ENCODE measurements at places on chromosomes 13 and 19.

GRCh38 chr19:43464134-43464775 lies 1.2 kb downstream of the LYPD3 start:
- DNase-seq: no peak

- DNase-seq: no peak
These were observed 8.3 kb upstream of the NANOS3 start for GRCh38 chr19:13868663-13869062.

GRCh38 chr13:94481941-94482340 lies 2.5 kb upstream of the DCT start:
- DNase-seq: peak; percentile 4

- no peak for DNase-seq
These were observed 259.9 kb downstream of the TBC1D4 start for GRCh38 chr13:75222031-75222430.

- no peak for DNase-seq
These were observed 8.1 kb upstream of the SDHAF1 start for GRCh38 chr19:35986664-35987570.

DNA sequence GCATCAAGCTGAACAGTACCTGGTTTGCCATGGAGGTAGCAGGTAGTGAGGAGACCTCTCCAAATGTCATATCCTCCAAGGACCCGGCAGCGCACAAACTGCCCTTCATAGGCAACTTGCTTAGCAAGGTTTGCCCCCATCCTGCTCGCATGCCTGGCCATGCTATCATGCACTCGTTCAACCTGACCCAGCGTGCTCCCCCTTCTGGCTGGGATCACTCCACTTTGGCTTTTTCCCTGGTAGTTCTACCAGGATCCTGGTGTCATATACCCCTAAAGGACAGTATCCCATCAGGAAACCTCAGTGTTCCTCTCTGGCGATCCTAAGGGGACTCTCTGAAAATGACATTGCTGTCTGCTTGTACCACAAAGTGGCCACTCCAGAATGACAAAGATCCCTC lies 38.6 kb upstream of the ZNF30 start:
- DNase-seq: no peak

DNA sequence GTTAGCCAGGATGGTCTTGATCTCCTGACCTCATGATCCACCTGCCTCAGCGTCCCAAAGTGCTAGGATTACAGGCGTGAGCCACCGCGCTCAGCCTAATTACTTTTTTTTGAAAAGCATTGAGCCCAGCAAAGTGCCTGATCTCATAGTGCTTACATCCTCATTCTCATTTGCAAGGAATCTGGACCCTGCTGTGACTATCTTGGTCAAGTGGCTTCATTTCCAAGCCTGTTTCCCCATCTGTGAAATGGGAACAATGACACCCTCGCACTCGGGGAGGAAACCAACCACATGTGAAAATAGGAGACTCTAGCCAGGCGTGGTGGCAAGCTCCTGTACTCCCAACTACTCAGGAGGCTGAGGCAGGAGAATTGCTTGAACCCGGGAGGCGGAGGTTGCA lies 1.6 kb upstream of the PLEKHA4 start:
- no peak for DNase-seq

GRCh38 chr19:8461891-8462290 lies 17.1 kb downstream of the HNRNPM start:
- DNase-seq: no peak

- no peak for DNase-seq
These were observed 153.8 kb upstream of the LSM14A start for GRCh38 chr19:34018546-34018945.

DNA sequence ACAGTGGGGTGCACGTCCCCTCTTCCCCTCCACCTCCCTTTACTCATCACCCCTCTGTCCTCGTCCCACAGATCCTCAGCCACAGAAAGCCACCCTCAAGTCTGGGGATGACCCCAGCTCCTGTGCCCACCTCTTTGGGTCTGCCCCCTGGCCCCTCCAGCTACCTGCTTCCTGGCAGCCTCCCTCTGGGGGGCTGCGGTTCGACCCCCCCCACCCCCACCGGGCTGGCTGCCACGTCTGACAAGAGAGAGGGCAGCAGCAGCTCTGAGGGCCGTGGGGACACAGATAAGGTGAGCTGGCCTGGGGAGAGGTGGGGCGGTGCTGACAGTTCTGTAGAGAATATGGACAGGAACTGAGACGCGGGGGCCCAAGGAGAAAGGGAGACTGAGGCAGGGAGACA lies 11.1 kb downstream of the IRF3 start:
- DNase-seq: no peak

DNA sequence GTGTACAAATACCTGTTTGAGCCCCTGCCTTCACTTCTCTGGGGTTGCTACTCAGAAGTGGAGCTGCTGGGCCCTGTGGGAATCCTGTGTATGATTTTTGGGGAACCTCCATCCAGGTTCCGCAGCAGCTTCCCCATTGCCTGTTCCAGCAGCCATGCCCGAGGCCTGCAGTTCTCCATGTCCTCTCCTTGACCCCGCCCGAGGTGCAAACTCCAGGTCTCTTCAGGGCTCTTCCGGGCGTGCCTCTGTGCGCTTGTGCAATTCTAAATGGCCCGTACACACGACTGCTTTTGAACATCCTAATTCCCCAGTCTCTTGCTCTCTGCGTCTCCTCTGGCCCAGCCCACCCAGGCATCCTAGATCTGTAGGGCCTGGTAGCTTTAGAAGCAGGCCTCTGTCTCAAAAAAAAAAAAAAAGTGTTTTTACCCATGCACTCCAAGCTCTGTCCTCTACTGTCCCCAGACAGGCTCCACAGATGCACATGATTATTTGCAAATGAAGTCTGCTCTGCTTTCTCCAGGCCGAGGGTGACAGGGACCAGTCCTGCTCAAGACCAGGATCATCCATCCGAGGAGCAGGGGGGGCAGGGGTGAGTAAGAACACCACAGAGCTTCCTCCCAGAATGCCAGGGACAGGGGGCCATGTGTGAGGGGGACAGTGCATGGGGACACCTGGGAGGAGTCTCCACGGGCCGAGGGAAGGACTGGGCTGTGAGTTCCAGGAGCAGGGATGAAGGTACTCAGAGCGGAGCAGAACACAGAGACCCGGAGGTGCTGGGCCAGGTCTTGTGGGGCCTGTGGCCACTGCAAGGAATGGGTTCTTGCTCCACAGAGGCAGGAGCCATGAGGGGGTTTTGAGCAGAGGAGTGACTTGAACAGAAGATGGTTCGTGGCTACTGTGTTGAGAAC lies 51.7 kb downstream of the SLC7A9 start:
- no peak for DNase-seq

DNA sequence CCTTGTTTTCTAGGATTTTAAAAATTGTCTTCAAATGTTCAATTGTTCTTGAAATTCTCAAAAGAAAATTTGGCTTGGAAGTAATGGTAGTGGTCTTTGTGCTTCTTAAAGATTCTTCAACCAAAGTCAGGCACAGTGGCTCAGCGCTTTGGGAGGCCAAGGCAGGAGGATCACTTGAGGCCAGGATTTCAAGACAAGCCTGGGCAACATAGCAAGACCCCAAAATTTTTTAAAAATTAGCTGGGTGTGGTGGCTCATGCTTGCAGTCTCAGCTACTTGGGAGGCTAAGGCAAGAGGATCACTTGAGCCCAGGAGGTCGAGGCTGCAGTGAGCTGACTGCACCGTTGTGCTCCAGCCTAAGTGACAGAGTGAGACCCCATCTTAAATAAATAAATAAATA lies 153.5 kb upstream of the ZNF507 start:
- DNase-seq: no peak

- DNase-seq: no peak
These were observed 6.1 kb downstream of the OSCAR start for GRCh38 chr19:54094426-54095000.

- no peak for DNase-seq
These were observed 11.5 kb upstream of the WBP4 start for GRCh38 chr13:41049480-41050440.

DNA sequence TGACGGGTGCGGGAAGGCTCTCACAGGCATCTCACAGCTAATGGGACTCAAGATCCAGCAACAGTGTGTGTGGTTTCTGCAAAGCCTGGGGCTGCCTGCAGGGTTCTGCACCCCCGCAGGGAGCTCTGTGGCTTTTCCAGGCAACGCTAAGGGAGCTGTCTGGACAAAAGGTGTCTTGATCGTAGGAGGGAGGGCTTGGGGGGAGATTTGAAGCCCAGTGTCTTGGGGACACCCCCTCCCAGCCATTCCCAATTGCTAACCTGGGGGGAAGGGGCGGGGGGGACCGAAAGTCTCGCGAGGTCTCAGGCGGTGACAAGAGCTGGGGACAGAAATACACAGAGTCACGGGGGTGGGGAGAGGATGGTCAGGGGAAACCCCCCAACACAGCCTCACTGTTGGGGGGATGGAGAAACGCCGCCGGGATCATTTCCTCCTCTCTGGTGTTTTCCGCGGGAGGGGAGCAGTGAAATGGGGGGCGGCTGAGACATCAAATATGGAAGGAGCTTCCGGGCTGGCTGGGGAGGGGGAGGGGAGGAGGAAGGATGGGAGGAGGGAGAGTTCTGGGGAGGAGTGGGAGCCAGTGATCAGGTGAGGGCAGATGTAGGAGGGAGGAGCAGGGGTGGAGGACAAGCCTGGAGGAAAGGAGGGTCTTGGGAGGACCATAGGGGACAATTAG lies 13.3 kb downstream of the KCNC3 start:
- no peak for DNase-seq

DNA sequence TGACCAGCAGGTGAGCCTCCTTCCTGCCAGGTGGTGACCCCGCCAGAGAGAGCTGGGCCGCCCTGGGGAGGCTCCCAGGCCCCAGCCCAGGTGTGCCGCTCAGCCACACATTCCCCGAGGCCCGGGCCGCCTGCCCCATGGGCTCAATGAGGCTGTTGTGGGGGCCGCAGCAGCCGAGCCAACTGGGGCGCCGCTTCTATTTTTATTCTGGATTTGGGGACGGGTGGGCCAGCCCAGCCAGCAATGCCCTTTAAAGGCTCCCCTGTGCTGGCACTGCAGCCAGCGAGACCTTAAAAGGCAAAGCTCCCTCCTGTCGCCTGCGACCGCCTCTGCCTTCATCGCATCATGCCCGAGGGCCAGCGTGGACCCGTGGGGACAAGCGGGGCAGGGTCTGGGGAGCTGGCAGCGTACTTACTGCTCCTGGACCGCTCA lies 17.7 kb upstream of the CRTC1 start:
- DNase-seq: no peak

DNA sequence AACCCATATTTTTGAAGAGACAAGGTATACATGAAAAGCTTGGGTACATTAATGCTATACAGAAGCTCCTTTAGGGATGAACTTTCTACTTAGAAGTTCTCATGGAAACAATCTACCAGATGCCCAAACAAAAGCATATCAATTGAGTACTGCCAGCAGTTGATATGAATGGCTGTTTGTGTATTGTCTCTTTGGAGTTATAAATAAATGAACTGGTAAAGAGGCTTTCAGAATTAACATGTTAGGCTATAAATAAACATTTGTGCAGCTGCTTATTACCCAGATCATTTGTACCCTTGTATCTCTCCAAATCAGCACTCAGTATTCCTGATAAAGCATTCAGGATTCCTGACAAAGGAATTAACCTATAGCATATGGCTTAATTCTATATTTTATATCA lies 418.9 kb downstream of the FGF14 start:
- DNase-seq: no peak

- no peak for DNase-seq
These were observed 60.9 kb downstream of the WDFY2 start for GRCh38 chr13:51645154-51645650.

DNA sequence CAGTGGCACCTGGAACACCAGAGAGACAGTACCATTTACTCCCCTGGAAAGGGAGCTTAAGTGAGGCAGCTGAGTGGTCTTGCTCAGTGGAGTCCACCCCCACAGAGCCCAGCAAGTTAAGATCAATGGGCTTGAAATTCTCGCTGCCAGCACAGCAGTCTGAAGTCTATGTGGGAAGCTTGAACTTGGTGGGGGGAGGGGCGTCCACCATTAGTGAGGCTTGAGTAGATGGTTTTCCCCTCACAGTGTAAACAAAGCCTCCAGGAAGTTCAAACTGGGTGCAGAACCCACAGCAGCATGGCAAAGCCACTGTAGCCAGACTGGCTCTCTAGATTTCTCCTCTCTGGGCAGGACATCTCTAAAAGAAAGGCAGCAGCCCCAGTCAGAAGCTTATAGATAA lies 30.3 kb upstream of the CEACAM4 start:
- no peak for DNase-seq

- DNase-seq: no peak
These were observed 154.6 kb downstream of the FLT1 start for GRCh38 chr13:28340272-28340793.

GRCh38 chr19:9793071-9793591 lies 24.6 kb upstream of the ZNF846 start:
- no peak for DNase-seq

DNA sequence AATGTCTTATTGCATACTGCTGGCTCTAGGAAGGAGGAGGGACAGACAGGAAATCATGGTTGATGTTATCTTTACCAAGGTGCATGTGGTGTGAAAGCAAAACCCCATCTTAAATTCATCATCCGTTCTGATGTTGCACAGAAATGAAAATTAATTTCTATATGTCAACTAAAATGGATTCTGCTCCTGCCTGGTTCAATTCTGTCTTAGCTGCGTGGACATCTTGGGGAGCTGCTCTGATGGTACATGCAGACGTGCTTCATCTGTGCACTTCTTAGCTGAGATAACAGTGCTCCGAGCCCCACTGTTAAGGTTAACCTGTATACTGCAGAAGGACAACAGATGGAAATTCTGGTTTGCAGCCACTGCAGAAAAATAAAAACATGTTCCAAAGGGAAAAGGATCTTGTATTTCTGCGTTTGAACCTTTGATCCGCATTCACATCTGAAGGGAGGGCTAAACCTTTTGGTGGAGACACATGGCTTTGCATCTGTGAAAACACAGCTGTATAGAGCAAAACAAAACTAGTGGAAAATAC lies 155.6 kb downstream of the TM9SF2 start:
- DNase-seq: no peak

DNA sequence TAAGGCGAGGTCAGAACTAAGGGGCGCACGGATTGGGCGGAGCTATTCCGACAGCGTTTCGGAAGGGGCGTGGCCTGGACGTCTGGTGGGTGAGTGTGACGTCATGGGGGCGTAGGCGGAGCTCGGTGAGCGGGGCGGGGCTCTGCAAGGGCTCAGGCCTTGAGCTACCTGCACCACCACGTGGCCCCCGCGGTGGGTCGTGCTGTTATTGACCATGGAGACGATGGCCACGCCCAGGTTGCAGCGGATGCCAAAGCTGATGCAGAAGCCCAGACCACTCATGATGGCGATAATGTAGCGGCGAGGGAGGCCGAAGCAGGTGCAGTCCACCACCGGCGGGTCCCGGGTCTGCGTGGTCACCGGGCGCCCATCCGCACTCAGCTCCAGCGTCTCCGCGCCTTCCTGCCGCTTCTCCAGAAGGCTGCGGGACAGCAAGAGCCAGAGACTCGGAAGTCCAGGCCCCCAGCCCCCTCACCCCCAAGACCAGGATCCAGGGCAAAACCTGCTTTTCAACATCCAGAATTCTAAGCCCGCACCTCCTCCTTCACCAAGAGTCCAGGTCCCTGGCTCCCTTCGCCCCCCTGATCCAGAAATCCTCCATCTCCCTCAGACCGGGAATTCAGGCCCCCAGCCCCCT lies 4.8 kb downstream of the SLC17A7 start:
- no peak for DNase-seq

DNA sequence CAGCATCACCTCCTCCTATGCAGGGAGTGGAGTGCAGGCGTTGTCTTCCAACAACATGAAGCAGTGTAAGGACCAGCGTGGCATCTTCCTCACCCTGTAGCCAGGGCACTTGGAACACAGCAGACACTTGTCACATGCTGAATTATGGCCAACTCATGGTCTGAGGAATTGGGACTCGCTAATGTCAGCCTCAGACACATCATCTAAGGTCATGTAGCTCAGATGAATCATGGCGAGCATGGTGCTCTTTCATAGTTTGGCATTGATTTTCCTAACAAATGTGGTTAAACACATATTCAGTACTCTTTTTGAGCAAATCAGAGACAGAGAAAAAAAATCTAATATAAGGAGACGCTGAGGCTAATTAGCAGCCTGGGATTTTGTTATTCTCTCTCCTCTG lies 99.6 kb upstream of the SGCG start:
- DNase-seq: no peak

Measured in HS-27A (cell line).